ENCODE measurements at places on chromosomes 16 and 17.

GRCh38 chr17:49987681-49988441, 7.2 kb downstream of the DLX3 start:
- DNase-seq: no peak

DNA sequence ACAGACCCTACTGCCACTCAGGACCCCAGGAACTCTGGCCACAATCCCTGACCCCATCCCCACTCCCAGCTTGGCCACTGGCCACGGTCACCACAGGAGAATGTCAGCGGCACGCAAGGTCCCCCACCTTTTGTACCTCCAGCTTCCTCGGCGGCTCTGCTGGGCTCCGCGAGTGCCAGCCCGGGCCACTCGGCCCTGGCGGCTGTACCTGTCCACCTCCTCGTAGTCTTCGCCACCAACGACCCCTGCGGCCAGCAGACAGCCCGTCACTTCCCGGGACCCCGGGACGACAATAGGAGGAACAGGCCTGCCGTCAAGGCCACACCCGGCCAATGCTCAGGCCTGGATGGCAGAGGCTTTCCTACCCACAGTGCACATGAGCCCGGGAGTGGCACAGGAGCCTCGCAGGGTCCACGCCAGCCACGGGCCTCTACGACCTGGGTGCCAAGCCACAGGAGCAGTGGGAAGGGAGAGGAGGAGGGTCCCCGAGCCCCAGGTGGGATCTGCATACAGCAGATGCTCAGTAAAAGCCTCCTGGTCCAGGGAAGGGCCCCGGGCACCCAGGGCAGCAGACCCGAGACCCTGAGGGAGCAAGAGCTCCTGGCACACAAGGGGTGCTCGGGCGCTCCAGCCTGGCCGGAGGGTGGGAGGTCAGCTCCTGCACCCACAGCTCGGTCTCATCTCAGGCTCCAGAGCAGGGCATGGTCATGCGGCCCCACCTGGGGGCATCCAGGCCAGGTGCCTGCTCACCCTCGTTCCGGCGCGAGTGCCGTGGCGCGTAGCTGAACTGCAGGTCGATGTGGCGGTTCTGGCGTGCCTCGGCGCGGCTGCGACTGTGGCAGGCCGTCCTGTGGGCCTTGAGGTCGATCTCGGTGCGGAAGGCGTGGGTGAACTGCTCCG, 7.9 kb downstream of the ZNF598 start:
- no peak for DNase-seq

- DNase-seq: no peak
These were observed 23.0 kb downstream of the NAGPA start for GRCh38 chr16:5010576-5011329.

- DNase-seq: no peak
These were observed 34.6 kb upstream of the CCDC182 start for GRCh38 chr17:57779706-57780105.

GRCh38 chr16:16004314-16004749, 54.9 kb downstream of the ABCC1 start:
- DNase-seq: no peak

DNA sequence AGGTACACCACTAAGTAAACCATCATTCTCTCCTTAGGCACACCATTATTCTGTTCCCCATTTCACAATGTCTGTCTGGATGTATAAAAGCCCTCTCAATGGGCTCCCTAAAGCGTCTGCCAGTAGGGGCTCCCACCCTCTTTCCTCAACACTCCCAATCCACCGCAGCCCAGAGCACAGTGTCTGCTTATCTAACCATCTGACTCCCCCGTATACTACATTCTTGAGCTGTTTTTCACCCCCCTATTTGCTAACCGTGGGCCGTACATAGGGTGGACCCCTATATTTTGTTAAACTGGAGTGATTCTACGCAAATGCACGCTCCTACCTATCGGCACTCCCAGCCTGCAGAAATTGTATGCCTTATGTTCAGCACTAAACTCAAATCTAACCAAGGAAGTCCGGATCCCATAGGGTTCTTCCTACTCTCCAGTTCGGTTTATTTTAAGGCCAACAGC, 685 bp upstream of the PSMD3 start:
- DNase-seq: no peak

GRCh38 chr16:8943966-8944759, 19.5 kb downstream of the USP7 start:
- DNase-seq: no peak

GRCh38 chr16:102060-102855, 24.2 kb downstream of the MPG start:
- DNase-seq: no peak

GRCh38 chr17:43125133-43125966, at the start of gene BRCA1:
Gene BRCA1, minus strand, starts transcription at chr17:43125364. Its CDS starts 1,268 bp downstream, at chr17:43124096.
- no peak for DNase-seq

- DNase-seq: no peak
These were observed 2.5 kb downstream of the SMIM5 start for GRCh38 chr17:75635610-75636202.

- no peak for DNase-seq
These were observed 28.1 kb downstream of the SRL start for GRCh38 chr16:4213737-4214136.

GRCh38 chr16:62764572-62764971, 728.3 kb upstream of the CDH8 start:
- no peak for DNase-seq

DNA sequence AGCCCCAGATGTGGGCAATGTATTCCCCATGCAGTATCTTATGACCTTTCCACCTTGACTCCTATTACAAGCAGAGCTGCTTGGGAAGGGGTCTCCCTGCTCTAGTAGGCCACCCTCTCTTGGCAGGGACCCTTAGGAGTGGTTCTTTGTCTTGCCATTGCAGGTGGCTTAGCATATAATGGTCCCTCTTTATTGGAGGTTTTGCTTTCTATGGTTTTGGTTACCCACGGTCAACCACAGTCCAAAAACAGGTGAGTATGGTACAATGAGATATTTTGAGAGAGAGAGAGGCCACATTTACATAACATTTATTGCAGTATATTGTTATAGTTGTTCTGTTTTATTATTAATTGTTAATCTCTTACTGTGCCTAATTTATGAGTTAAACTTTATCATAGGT, 472.8 kb upstream of the ASIC2 start:
- no peak for DNase-seq
